ENCODE measurements at places on chromosomes 13 and 19. TPM values are rescaled to one million over a fixed set of nuclear protein-coding genes. Genes with fewer than 3 reads are reported as not detected.
A peak's percentile ranks its signal among the peaks of the same experiment; 100 is the strongest.

Gene KCNC3
- total RNA-seq, result 1.4 TPM

Gene NPAS1
- total RNA-seq, result 0.61 TPM

DNA sequence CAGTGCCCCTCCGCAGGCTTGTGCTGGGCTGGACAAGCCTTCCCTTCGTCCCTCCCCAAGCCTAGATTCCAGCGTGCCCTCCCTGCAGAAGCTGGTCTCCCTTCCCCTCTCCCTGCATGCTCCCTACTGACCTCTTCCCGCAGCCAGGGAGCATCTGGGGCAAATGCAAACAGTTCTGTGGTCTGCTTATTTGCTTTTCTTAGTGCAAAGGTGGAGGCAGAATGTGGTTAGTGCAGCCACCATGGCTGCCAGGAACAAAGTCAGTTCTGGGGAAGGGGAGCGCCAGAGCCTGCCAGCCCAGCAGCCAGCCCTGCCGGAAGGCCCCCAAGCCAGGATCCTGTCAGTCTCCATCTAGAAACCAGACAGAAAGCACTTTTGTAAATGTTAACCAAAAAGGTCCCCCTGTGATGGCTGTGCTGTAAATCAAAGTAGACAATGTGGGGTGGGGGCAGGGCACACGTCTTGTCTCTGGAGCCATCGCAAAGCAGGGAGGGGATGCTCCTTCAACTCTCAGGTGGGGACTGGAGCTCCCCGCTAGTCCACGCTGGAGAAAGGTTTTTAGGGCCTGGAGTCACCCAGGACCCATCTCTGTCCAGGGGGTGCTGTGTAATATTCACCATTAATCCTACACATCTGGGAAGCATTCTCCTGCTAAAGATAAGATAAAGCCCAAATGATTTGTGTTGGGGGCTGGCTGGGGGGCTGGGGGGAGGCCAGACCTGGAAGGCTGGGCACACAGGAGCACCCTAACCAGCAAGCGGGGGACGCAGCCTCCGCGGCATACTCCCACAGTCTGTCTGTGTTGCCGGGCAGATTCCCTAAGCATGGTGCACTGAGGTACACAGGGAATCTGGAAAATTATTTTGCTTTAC is 30.9 kb downstream of the SERP2 start:
- no peak for DNase-seq

DNA sequence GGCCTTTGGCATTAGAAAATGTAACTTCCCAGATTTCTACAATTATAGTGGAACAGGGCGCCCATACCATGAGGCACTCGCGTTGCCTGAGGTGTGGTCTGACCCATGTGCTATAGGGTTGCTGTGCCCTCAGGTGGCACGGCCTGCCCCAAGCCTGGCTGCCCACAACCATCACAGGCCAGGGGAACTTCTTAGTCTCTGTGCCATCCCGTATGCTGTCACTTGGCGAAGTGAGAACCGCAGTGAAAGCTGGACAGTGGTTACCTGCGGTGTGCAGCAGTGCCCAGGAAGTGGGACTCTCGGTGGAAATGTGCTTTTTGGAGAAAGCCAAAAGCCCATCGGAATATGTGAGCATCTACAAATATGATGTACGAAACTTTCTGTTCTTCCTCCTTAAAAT is 88.2 kb upstream of the GPR183 start:
- DNase-seq, result no peak

DNA sequence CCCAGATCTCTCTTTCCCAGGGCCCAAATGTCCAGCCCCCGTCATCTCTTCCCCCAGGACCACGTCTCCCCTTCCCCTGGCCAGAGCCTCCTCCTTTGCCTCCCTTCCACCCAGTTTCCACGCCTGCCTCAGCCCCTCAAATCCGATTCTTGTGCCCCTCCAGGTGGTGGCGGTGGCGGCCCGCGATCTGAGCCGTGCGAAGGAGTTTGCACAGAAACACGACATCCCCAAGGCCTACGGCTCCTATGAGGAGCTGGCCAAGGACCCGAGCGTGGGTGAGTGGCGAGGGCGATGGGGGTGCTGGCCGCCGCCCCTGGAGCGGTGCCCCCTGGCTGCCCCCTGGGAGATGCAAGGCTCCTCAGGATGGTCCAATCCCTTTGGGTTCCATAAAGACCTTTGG is 1.3 kb downstream of the DHDH start:
- no peak for DNase-seq

DNA sequence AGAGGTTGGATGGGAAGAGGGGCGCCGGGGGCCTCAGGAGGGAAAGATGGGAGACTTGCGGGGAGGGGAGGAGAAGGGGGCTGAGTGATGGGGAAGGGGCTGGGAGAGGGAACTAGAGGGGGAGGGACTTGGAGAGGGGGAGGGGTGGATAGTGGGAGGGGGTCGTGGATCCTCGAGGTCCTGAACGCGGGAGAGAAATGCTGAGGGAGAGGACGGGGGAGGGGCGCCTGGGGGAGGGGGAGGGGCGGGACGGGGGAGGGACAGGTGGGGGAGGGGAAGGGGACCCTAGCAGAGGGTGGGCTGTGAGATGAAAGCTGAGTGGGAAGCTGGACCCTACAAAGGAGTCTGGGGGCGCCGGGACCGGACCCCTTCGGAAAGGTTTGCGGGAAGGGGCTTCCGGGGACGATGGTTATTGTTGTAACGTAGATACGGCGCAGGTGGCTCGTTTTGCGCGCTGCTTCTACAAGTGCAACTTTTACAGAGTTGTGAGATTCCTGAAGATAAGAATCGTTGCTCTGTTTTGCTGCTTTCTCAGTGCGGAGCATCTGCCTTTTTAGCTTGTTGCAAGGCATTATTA is 418 bp downstream of the ZNF444 start:
- DNase-seq, result peak; percentile 49

All from activated naive CD8-positive, alpha-beta T cell treated with anti-CD3 and anti-CD28 coated beads, Interleukin-2, amount 10 ng/mL, durations not matched to agents 7 days and 5 days (primary cell).